Large intestine (tissue), 12 donors: ENCODE measurements at places on chromosomes 11 and 22. TPM values are rescaled to one million over a fixed set of nuclear protein-coding genes. Genes with fewer than 3 reads are reported as not detected.

The ALG9 gene
- 31.1 TPM for polyA plus RNA-seq

The SYCE3 gene
- not detected for polyA plus RNA-seq

The GSTT2 gene
- polyA plus RNA-seq: 0.22 TPM

The WBP2NL gene
- polyA plus RNA-seq: 1.5 TPM

The NCF4 gene
- polyA plus RNA-seq: 9.2 TPM

The CFAP300 gene
- 1.9 TPM for polyA plus RNA-seq

The SDHD gene
- 146 TPM for polyA plus RNA-seq

The PIWIL4 gene
- polyA plus RNA-seq: 16.0 TPM

- no peak for DNase-seq
Measured at GRCh38 chr11:1868636-1869291, 15.9 kb downstream of the LSP1 start.

DNA sequence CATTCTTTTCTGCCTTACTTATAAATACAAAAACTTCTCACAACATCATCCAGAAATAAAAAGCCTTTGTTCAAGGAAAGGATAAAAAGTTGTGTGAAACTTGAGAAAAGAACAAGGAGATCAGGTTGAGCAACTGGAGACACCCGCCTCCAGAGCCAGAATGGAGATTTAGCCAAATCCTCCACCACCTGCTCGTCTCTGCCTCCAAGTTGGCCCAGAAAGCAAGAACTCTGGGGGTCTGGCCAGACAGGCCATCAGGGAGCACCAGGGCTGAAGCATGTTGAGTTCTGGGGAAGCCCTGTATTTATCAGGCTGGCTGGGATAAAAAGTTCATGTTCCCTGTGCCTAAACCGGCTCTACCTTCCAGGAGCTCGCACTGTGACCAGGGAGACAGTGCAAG, 14.9 kb downstream of the SMCO4 start:
- no peak for DNase-seq

DNA sequence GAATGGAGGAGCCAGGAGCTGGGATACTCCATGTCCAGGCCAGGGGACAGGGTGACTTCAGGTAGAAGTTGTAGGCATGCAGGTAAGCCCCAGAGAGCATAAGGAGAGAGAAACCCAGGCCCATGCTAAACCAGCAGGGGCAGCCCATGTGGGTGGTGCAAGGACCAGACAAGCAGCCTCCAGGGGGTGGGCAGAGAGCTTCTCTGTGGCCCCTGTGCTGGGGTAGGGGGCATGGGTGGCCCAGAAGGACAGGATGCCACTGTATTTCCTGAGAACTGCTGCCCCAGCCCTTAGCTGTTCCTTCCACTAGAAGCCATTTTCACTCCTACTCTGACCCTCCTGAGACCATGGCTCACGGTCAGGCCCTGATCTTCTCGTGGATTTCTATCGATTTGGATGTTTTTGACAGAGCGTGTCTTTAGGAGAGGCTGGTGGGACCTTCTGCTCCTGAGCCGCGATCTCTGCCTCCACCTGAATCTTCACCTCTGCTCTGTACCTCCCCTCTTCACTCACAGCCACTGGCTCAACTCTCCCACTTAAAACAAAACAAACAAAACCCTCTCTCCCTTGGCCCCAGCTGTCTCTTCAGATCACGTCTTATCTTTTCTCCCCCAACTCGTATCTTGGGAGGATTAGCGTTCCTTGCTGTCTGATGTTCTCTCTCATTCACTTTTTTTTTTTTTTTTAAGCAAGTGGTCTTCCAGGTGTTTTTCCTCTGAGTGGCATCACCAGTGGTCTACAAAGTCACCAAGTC, 112.2 kb downstream of the NECTIN1 start:
- no peak for DNase-seq

GRCh38 chr11:131895865-131896264, 525.5 kb downstream of the NTM start:
- no peak for DNase-seq

GRCh38 chr11:109405671-109406070, 16.3 kb upstream of the C11orf87 start:
- DNase-seq: no peak

- peak; percentile 72 for DNase-seq
Measured at GRCh38 chr22:46537225-46537945, at the start of gene CELSR1. Gene CELSR1 (minus strand): TSS chr22:46537620. CDS start chr22:46537170, 450 bp downstream.

DNA sequence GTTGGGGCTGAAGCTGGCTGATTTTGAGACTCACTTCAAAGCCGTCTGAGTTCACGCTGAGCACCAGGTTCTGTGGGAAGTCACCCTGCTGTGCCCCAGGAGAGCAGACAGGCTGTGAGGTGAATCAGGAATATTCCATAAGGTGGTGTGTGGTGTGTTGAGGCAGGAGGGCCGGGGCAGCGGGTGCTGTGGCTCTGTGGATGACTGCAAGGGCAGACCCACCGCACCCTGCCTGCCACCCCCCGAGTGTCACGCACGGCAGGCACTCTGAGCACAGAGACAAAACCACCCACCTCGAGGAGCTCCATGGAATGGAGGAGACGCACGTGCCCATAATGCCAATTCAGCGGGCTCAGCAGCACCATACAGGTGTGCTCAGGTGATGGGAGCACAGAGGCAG, 147.8 kb downstream of the PKNOX2 start:
- no peak for DNase-seq

GRCh38 chr11:12802418-12803085, 128.3 kb downstream of the TEAD1 start:
- peak; percentile 95 for DNase-seq

- no peak for DNase-seq
Measured at GRCh38 chr11:128297091-128297651, 290.2 kb downstream of the ETS1 start.

GRCh38 chr22:28183078-28183860, 264.2 kb upstream of the PITPNB start:
- DNase-seq: no peak

DNA sequence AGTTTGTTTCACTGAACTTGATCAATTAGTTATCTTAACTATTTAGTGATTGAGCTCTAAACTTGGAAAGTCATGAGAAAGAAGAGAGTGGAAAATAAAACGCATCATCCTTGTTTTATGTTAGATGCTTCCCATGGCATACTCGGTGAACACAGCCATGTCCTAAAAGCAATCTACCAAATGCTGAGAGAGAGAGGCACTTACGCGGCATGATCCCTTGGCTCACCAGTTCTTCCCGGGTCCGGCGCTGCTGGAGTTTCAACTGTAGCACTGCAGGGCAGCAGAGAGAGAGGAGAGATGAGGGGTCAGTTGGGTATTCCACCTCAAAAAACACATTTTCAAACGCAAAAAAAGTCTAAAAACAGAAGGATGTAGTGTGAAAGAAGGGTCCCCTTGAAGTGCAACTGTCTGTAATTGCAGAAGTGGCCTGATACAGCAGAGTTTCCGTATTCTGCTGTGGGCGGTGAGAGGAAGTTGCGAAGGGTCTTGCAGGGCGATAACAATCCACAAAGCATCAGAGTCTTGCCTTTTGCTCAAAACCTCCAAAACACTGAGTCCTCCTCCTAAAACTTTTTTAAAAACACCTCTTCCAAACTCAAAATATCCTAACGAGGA, 92.7 kb downstream of the SGSM3 start:
- DNase-seq: no peak

- no peak for DNase-seq
Measured at GRCh38 chr11:122304306-122304705, 188.3 kb upstream of the BLID start.

- no peak for DNase-seq
Measured at GRCh38 chr11:19398273-19398672, 157.5 kb upstream of the E2F8 start.

- DNase-seq: peak; percentile 84
Measured at GRCh38 chr11:59182457-59183151, 10.7 kb downstream of the DTX4 start.

- no peak for DNase-seq
Measured at GRCh38 chr11:30143098-30143705, 87.6 kb upstream of the FSHB start.

DNA sequence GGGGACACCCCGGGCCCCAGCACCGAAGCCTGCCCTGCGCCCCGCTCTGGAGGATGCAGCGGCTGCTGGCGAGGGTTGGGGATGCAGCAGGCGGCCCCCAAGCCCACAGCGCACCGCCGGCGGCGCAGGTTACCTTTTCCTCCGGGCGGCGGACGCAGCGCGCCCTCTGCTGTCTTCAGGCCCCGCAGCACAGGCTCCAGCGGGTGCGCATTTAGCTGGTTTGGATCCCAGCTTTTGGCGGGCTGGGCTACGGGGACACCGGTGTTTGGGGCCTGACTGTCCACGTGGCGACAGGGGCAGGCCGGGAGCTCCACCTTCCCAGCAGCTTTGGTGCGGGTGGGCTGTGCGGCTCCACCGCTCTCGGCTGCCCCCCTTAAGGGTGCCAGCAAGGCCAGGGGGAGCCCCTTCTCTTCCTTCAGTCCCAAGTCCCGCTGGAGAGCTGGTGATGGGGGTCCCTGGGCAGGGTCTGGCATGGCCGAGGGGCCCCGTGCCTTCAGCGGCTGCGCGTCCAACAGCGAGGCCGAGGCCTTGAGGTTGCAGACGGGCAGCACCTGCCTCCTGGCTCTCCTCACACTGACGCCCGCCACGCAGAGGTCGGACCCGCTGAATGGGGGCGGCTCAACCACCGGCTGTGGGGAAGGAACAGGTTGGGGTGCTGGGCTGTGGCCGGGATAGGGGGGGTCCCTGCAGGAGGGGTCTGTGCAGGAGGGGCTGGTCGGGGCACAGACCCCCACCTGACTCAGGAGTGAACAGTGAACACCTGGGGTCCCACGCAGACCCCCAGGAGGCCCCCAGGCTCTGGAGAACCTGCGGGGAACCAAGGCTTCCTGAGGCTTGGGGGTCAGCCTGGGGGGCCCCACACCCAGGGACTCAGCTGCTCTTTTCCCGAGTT, 18.0 kb upstream of the IL17REL start:
- peak; percentile 54 for DNase-seq

GRCh38 chr22:24402460-24403192, 24.8 kb upstream of the ADORA2A start:
- DNase-seq: peak; percentile 88

- no peak for DNase-seq
Measured at GRCh38 chr11:64249563-64250414, 1.5 kb upstream of the PLCB3 start.

- DNase-seq: no peak
Measured at GRCh38 chr22:37032134-37032534, 12.6 kb downstream of the MPST start.

GRCh38 chr11:36622431-36623136, 24.5 kb upstream of the RAG2 start:
- peak; percentile 20 for DNase-seq

DNA sequence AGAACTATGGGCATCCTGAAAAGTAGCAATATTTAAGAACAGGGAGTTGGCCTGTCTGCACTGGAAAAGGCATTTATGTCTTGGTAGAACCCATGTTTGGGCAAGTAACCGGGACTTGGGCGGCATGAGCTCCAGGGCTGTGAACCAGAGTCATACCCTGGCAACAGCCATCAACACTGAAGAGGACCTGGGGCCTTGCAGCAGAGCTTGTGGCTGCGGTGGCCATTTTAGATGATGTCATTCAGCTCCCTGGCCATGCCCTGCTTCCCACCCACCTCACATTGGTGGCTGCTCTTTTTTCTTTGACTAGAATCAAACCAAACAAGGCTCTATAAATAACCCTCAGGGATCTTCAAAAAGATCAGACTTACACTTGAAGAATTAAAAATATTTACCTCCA, 26.6 kb downstream of the EHF start:
- DNase-seq: no peak

- no peak for DNase-seq
Measured at GRCh38 chr11:20080032-20080685, 80.1 kb downstream of the DBX1 start.

- DNase-seq: peak; percentile 23
Measured at GRCh38 chr11:96393753-96394348, 4.0 kb downstream of the JRKL start.

GRCh38 chr22:26055693-26056092, 113.6 kb upstream of the SEZ6L start:
- DNase-seq: no peak

DNA sequence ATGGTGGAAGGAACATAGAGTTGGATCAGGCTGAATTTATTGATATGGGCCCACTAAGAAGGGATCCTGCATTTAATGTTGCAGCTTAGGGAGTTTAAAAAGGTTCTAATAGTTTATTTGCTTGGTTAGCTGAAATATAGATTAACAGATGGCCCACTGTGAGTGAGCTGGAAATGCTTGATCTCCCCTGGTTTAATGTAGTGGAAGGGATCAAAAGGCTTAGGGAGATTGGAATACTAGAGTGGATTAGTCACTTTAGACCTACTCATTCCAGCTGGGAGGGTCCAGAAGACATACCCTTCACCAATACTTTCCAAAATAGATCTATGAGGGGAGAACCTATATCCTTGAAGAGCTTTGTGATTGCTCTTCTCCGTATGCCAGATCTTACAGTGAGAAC, 130.1 kb upstream of the ZC3H12C start:
- no peak for DNase-seq

DNA sequence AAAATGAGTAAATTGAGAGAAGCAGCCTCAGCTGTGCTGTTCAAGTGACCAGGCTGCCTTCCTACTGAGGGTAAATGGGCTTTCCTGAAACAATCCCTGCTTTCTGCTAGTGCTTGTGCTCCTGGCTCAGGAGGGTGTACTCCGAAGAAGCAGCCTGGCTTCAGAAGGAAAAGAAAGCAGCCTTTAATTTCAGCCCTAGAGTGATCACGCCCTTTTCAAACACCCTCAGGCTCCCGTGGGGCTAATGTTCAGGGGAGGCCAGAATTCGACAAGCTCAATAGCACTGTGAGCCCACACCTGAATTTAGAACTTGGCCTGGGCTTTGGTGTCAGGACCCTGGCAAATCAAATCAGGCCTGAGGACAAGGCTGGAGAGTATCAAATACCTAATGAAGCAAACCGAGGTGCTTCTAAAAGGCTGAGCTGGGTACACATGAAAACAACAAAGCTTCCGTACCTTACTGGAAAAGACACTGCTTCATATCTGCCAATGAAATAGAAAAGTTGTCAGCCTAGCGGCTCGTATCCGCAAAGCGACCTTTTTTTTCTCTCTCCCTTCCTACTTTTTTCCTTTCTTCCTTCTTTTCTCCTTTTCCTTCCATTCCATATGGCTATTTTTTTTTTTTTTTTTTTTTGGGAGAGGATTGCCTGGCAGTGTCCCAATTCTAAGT, 387.8 kb downstream of the SOX6 start:
- DNase-seq: no peak

DNA sequence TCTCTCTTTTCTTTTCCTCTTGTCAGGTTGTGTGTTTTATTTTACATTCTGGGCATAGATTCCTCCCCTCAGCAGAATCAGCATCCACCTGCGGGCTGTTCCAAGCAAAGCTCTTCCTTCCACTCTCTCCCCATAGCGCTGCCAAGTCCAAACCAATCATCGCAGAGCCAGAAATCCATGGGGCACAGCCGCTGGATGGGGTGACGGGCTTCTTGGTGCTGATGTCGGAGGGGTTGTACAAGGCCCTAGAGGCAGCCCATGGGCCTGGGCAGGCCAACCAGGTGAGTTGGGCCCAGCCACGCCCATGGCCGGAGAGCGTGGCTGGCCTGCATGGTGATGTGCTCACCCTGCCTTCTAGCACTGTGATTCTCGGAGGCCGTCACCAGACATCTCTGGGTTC, 22.1 kb downstream of the TAB1 start:
- DNase-seq: no peak

DNA sequence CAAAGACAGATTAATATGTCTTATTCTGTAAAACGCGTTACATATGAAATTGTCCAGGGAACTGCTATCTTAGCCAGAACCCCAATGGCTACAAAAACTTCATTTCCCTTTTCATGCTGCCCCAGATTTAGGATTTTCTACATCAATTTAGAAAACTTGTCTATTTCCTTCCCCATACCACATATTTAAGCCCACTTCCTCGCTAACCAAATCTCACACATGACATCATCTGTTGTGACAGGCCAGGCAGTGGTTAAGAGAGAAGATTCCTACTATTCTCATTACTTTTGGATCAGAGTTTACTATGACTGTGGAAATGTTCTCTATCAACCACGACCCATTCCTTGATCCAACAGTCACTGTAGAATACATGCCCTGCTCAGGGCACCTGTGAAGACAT, 15.9 kb downstream of the CCDC82 start:
- no peak for DNase-seq
